ENCODE measurements at places on chromosomes 3 and 15. TPM values are rescaled to one million over a fixed set of nuclear protein-coding genes. Genes with fewer than 3 reads are reported as not detected.

SLC12A1 gene
- total RNA-seq, result not detected

PPP2R3A gene
- total RNA-seq, result not detected

DNA sequence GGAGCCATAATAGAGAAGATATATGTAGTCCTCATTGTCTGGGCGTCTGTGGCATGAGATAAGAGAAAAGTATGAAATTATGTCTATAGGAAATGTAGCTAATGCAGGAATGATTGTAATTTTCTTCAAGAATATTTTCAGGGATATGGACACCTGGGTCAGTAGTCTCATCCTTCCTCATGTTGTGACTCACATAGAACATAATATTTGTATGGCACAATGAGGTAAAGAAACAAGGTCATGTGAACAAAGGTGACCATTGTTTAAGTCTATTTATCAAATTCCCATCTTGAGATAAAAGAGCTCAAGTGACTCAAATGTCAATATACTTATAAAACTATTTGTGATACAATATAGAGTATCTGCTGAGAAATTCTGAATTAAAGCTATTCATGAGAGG, 345.5 kb upstream of the ROBO1 start:
- DNase-seq, result no peak

THSD4 gene
- not detected for total RNA-seq

- DNase-seq, result no peak
Measured at GRCh38 chr3:138445236-138445635, 10.8 kb downstream of the ESYT3 start.

DNA sequence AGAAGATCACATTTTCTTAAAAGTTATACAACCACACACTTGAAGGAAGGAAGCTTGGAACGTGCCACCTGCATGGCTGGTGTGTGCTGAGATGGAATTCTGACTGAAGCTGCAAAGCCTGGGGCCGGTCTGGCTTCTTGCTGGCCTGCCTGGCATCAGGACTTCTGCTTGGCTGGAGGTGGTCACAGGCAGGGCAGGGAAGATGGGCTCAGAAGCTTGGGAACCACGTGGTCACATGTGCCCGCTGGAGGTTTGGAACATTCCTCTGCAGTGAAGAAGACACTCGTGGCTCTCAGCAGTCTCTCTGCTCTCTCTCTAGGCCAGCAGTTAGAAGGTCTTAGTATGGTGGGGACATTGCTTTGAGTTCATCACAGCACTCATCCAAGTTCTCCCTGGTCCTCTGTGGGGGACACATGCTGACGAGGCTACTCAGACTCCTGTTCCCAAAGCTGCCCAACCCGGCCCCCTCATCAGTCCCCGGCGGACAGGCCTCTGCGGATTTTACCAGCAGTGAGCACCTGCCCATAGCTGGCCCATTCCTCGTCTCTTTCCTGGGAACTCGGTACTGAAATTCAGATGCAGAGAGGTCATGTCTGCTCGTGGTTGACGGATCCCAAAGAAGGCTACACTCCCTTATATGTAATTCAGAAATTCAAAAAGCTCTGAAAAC, 229.0 kb downstream of the ADAMTS17 start:
- DNase-seq, result no peak

GRCh38 chr3:197168606-197169005, 129.8 kb downstream of the DLG1 start:
- DNase-seq, result no peak

DNA sequence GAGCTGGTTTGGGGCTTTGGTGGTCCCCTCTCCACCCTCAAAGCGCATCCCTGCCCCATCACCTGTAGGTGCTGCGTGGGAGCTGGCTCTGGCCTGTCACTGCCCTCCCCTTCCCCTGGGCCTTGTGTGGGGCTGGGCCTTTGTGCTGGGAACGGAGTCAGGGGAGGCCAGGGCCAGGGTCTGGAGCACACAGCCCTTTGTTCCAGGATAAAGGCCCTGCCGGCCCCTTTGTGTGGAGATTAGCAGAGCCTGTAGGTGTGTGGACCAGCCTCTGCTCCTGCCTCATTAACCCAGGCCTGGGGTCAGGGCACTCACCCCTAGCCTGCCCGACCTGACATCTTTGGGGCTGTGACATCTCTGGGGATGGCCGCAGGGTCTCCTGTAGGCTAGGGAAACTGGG, 8.9 kb downstream of the EPHB3 start:
- DNase-seq, result no peak

GRCh38 chr3:102068327-102068726, 219.0 kb downstream of the NFKBIZ start:
- DNase-seq, result no peak
